ENCODE measurements at places on chromosomes 2 and 18. TPM values are rescaled to one million over a fixed set of nuclear protein-coding genes. Genes with fewer than 3 reads are reported as not detected.

The SKOR2 gene
- total RNA-seq = 0.30 TPM

The PSMA8 gene
- 0.81 TPM for total RNA-seq

The ERCC3 gene
- total RNA-seq = 66.4 TPM

The DAW1 gene
- not detected for total RNA-seq

The ZNF385B gene
- not detected for total RNA-seq

DNA sequence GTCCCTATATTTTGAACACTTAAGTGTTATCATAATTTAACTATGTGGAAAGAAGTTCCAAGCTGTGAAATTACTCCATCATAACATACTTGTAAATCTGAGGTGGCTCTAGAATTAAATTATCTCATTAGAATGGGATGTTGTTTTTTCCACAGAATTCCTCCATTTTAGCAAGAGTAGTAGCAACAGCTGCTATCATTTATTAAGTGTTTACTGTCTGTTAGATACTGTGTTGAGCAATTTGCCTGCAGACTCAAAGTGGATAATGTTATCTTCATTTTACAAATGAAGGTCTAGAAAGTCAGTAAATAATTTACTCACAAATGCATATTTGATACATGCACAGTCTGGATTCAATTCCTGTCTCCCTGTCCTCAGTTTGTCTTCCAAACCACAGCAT, 504.8 kb upstream of the NRP2 start:
- DNase-seq = no peak

- peak; percentile 51 for DNase-seq
Observed at GRCh38 chr18:13136904-13137669, 81.5 kb upstream of the LDLRAD4 start.

DNA sequence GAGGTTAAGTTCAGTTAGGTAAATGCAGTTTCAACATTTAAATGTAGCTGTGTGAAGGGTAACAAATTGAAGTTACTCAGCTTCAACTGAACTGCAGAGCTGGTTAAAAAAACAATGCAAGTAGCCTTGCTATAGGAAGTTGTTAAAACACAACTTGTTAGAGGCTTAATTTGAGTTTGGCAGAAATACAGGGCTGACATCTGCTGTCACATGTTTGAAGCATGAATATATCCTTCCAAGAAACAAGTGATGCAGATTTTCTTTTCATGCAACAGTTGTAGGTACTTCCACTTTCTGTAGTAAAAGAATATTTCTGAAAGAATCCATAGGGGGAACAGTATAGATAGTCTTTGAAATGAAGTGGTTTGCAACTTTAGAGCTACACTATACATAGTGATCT, 208.7 kb upstream of the RASGRP3 start:
- DNase-seq = no peak

- no peak for DNase-seq
Observed at GRCh38 chr2:8661736-8662135, 20.1 kb upstream of the ID2 start.

GRCh38 chr18:51196811-51197660, 445 bp downstream of the MEX3C start:
- DNase-seq = peak; percentile 50

- DNase-seq = no peak
Observed at GRCh38 chr2:178865146-178865936, 58.1 kb upstream of the TTN start.

- DNase-seq = no peak
Observed at GRCh38 chr18:54949588-54949987, 9.7 kb downstream of the CCDC68 start.

- no peak for DNase-seq
Observed at GRCh38 chr2:128405981-128406613, 87.4 kb upstream of the HS6ST1 start.

DNA sequence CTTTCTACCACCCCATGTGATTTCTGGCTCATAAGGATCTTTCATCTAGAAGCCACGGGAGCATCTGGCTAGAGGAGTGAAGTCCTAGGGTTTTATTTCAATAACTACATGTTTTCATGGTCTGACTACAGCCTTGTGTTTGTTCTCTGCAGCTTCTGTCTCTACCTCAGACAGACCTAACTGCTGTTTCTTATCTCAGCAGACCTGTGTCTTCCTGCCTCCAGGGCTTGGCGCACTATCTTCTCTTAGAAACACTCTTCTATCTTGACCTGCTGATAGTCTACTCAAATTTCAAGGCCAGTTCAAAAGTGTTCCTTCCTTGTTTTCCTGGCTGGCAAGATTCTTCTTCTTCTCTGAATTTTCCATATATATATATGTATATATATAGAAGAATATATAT, 11.0 kb upstream of the TRIB2 start:
- no peak for DNase-seq

DNA sequence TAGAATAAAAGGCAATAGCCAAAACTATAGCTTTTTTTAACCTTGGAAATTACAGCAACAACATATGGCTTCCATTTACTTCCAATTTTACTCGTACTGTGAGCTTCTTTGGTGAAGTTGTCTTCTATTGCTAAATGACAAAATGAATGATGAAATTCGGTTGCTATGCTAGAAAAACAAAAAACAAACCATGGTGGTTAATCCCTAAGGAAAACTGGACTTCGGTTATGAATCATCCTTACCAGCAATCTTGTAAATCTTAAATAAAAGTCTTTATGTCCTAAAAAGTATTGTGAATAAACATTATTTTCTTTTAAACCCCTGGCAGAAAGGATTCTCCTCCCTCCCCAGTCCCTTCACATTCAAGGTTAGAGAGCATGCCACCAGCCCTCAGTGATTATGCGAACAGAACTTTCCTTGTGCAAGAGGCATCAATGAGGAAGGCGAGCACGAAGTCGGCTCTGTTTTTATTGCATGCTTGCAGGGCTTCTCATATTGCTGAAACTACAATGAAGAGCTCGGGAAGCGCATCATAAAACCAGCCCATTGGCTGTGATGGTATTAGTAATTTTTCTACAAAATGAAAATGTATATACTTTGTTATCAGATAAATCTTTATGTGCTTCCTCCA, 62.9 kb downstream of the ZNF521 start:
- no peak for DNase-seq

DNA sequence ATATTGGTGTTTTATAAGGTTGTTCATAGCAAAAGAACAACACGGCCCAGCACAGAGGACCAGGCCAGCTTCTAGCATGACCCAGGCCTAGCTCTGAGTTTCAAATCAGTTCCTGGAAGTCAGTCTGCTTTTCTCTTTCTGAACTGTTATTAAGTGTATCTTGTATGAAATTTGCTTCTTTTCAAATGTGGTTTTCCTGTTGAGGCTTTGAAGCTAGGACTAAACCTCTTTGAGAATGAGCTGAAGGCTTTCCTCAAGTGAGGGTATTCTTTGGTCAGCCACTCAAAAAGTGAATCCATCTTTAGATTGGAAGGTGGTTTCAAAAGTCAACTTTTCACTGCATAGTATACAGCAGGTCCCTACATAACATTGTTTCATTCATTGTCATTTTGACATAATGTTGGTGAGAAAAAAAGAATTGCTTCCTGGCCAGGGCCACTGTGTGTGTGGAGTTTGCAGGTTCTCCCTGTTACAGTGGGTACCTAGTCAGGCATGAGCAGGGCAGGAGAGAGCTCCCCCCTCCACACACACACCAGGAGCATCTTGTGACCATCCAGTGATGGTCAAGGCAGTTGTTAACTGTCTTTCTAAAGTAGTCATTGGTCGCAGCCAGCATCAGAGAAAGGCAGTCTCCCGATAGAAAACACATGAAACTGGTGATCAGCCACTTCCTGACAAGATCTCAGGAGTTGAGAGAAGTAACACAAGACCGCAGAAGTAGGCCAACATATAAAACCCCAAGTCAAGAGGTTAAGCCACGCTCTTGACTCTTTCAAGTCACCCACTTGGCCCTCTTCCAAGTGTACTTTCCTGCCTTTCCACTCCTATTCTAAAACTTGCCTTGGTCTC, 6.7 kb upstream of the ACAA2 start:
- peak; percentile 56 for DNase-seq

- no peak for DNase-seq
Observed at GRCh38 chr2:241905716-241906377, 36.3 kb downstream of the RTP5 start.

- DNase-seq = no peak
Observed at GRCh38 chr2:74515271-74515980, 1.2 kb downstream of the TLX2 start.

DNA sequence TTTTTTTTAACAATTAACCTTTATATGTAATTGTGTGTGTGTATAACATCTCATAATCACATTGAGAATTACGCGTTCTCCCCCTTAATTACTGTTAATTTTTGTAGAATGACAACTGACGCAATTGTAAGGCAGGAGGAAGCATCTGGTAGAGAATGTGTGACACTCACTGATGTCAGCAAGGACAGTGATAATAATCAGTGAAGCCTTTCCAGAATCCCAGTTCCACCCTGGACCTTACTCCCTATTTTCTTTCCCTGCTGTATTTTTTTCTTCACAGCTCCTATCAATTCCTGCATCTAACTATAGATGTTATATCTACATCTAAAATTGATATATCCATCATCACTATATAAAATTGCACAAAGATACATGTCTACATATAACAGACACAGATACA, 16.1 kb upstream of the STRN start:
- DNase-seq = no peak

GRCh38 chr2:232629129-232629475, 4.3 kb upstream of the EFHD1 start:
- no peak for DNase-seq
